ENCODE measurements at places on chromosomes 3 and 15.
A peak's percentile ranks its signal among the peaks of the same experiment; 100 is the strongest.

DNA sequence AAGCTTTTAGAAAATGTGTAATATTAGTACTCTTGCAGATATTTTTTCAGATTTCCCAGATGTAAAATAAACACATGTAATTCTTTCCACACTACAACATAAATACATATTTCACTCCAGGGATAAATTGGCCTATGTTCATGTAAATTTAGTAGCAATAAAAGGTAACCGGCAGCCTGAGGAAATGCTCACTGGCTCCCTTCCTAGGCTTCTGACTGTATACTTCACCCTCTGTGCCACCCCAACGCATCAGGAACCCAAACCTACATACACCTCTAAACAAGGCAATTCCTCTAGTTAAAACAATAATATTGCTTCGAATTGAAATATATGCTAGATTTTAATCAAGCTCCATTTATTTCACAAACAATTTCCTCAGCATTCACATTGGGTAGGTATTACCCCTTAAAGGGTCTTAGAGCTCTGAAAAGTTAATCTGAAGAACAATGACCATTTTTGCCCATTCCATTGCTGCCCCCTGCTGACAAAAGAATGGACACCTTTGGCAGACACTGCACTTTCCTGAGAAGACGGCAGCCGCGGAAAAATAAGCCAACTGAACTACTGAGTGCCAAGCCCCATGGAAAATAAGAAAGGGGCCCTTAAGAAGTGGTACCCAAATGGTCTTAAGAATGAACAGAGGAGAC lies 212.5 kb downstream of the OSBPL10 start:
- DNase-seq: no peak

DNA sequence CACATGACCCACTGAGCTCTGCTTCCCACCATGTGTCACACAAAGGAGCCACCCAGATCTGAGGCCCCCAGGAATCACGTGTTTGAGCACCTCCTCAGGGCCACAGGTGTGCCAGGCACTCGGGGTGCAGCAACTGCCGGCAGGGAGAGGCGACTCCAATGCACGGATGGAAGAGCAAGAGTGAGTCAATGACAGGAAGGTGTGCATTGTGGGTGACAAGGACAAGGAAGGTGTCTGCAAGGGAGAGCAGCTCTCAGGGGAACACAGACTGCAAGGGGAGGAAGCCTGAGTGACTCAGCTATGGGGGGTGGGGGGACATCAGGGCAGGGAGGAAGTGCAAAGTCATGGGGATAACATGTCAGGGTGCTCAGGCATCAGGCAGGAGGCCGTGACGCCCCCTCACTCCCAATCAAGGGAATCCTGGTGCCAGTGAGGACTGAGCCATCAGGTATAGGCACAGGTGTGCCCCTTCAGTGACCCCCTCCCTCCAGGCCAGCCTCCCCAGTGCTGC lies 67.4 kb downstream of the NUP210 start:
- no peak for DNase-seq

DNA sequence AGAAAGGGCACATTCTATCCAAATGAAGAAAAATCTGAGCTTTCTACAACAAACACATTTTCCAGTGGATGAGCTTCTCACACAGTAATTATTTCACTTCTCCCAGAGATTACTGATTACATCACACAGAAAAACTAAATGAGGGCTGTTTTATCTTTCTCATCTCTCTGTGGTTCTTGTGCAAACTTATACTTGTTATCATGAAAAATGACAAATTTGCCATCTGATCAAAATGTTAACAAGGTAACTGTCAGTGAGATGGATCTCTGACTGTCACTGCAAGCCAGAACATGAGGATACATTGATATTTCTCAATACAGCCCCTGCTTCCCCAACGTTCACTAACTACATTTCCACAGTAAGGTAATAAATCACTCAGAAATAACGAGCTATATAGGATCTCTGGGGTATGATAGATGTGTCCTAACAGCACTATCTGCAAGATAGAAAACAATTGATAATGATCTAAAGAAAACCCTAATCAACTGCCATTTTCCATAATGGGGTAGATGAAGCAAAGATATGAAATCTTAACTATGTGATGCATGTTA lies 829.3 kb upstream of the CFAP20DC start:
- no peak for DNase-seq

DNA sequence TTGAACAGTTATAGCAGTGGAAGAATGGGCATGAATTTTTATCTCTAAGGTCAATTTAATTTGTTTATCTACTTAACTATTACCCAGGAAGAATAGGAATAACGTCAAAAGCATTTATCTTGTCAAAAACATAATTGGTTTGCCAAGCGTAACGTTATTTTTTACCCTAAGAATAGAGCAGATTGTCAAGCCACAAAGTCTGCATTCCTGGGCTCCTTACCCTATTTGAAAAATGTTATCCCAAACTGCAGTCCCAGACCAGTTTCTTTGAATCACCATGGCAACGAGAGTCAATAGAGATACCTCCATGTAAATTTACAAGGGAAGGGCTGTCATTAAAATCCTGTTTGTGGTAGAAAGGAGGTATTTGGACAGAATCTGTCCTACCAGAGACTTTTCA lies 61.1 kb downstream of the CPNE4 start:
- DNase-seq: no peak

DNA sequence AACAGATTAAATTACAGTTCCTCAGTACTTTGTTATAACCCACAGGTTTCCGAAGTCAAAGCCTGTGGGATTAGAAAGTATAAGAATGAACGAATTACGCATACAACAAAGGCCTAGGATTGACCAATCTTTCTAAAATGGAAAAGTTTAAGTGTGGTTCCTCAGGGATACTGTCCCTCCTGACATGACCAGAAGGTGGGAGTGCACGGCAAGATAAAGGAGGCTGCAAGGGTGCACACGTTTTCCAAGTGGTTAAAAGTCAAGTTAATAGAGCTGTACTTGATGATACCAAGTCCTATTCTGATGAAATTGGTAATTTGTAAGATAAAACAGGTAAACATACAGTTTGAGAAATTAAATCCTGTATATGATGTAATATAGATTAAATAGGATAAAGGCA lies 96.2 kb downstream of the ALDH1A2 start:
- no peak for DNase-seq

DNA sequence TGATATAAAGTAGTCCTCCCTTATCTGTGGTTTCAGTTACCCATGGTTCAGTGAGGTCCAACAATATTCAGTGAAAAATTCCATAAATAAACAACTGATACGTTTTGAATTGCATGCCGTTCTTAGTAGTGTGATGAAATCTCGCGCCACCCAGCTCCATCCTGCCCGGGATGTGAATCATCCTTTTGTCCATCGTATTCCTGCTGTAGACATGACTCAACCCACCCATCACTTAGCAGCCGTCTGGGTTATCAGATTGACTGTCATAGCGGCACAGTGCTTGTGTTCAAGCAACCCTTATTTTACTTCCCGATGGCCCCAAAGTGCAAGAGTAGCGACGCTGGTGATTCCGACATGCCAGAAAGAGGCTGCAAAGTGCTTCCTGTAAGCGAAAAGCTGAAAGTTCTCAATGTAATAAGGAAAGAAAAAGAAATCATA lies 48.0 kb upstream of the MEX3B start:
- DNase-seq: no peak

- no peak for DNase-seq
These were observed 50.3 kb downstream of the LRIG1 start for GRCh38 chr3:66450390-66451022.

DNA sequence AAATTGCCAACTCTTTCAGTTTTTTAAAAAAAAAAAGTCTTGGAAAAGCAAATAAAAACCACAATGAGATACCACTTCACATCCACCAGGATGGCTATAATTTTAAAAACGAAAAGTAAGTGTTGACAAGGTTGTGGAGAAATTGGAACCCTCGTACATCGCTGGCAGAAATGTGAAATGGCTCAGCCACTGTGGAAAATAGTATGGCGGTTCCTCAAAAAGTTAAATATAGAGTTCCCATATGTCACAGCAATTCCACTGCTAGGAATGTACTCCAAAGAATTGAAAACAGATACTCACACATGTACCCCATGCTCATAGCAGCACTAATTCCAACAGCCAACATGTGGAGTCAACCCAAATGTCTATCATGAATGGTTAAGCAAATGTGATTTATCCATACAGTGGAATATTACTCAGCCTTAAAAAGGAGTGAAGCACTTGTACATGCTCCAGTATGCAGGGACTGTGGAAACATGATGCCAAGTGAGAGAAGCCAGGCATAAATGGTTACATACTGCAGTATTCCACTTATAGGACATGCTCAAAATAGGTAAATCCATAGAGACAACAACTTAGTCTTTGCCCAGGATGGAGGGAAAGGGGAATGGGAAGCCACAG lies 73.8 kb upstream of the PCSK6 start:
- no peak for DNase-seq

DNA sequence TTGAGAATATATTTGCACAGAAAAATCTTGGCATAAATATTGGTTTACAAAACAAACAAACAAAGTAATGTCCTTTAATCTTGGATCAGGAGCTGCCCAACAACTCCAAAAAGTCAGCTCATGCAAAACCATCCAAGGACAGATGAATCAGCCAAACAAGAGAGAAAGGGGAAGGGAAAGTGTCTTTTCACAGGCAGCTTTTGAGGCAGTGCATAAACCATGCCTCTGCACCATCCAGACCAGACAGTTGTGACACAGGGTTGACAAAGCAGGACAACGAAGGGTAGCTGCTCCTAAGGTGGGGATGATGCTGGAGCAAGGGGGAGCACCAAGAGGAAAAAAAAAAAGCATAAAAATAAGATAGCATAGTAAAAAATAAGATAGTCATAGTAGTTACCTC lies 8.7 kb downstream of the CD86 start:
- DNase-seq: no peak

DNA sequence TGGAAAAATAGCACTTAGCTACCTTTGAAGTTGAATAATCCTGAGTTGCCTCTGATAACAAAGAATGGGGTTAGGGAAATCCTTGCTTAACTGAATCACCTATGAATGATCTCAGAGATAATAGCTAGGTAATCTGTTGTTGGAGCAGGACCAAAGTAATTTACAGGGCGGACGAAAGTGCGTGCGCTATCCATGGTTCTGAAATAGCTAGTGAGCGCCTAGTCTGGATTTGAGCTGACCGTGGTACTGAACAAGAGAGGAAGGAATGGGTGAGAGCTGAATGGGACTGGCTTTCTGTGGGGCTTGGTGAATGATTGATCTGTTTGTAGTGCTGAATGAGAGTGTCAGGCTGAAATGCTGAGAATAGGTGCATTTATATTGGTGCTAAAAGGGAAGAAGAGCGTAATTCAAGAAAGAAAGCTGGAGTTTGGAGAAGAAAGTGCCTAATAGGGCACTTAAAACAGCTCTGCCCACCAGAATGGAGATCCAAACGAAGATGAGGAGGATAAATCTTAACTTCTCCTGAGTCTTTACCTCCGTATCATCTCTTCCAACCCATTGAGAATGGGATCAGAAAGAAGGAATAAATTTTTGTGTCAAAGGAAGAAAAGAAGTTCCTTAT lies 10.1 kb downstream of the SCN10A start:
- DNase-seq: no peak

DNA sequence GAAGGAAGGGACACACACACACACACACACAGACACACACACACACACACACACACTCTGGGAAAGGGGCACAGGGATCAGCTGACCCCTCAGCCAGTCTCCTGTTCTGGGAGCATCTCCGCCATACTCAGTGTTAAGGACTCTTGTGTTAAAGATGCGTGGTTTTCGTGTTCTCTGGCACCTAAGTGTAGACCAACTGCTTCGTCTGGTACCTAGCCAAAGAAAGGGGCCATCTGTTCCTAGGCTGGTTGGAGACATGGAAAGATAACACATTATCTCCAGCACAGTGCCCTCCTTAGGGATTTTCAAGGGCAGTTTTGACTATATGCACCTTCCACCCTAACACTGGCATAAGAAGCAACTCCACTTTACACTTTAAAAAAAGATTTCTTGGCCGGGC lies 65.1 kb downstream of the EPHB1 start:
- peak; percentile 83 for DNase-seq

DNA sequence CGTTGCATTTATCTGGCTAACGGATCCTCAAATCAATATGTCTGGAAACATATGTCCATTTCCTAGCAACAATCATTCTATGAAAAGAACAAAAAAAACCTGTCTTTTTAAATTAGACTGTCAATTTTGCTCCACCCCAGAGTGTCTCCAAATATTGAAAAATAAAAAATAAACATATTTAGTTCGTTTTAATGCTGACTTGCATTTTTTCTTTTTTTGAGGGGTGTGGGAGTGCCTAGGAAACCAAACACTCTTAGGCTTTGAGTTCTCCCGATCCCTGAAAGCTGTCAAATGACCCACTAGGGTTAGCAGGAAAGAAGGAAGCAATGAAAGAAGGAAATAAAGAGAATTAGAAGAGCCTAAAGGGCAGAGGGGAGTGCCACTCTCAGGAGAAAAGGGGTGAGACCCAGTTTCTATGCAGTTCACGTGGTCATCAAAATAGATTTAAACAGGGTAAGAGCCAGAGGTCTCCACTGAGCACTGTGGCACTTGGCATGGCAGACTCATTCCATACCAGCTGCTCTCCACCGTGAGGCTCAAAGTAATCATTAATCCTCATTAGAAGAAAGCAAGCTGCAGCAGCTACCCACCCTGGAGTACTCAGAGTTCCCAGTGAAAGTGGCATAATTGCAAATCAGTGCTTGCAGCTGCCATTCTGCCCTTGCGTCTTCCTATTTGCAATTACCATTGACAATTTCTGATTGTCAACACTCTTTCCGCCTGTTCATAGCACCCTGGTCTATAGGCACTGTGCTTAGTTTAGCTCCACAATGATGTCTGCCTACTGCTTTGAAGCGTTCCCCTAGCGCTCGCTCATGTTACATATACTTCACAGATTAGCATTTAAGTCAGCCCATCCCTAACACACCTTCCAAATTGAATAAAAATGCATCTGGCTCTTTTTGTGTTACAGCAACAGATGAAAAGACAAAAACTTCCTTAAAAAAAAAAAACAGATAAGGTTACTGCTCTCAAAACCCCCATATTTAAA lies 32.3 kb downstream of the PDZRN3 start:
- DNase-seq: peak; percentile 63

- no peak for DNase-seq
These were observed at the start of gene NCKIPSD for GRCh38 chr3:48685603-48686511. Gene NCKIPSD (minus strand): TSS chr3:48685915. CDS start chr3:48685807, 108 bp downstream.

GRCh38 chr3:141553055-141553454 lies 66.2 kb downstream of the RASA2 start:
- DNase-seq: no peak

DNA sequence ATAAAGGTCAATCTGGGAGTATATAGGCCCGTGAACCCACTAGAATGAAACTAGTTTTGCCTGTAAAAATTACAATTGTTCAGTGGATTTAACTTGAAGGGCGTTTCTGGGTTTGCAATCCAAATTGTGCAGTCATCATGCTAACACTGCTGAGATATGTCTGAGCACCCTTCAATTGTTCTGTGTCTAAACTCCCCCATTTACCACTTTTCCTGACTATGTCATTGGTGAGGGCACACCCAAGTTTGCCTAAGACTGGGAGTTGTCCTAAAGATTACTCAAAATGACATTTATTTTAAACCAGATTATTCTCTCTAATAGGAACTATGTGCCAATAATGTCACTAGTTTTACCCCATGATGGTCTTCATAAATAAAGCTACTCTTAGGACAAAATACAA lies 54.6 kb downstream of the EMC4 start:
- no peak for DNase-seq

- no peak for DNase-seq
These were observed 89.8 kb upstream of the IGSF10 start for GRCh38 chr3:151550642-151551041.

GRCh38 chr3:31858439-31858838 lies 122.6 kb downstream of the OSBPL10 start:
- peak; percentile 30 for DNase-seq
